GM12878 (cell line): ENCODE measurements at places on chromosomes 12 and 14. TPM values are rescaled to one million over a fixed set of nuclear protein-coding genes. Genes with fewer than 3 reads are reported as not detected.

Gene CKAP4
- 5.6 and 5.7 TPM in 2 replicates for polyA plus RNA-seq

DNA sequence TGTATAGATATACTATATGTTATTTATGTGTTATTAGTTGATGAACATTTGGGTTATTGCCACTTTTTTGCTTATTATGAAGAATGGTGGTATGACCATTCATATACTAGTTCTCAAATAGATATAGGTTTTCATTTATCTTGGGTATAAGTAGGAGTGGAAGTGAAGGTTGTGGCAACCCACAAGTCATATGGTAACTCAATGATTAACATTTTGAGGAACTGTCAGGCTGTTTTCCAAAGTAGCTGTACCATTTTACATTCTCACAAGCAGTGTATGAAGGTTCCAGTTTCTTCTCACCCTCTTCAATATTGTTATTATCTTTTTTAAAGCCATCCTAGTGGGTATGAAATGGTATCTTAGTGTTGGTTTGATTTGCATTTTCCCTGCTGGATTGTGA is 19.0 kb upstream of the MSRB3 start:
- DNase-seq: no peak

- DNase-seq: no peak
Observed at GRCh38 chr12:127300075-127300474, 966.9 kb upstream of the TMEM132C start.

GRCh38 chr12:130357729-130358330 is 20.1 kb downstream of the PIWIL1 start:
- DNase-seq: no peak
